Brain pericyte (primary cell): ENCODE measurements at places on chromosomes 4 and X.

DNA sequence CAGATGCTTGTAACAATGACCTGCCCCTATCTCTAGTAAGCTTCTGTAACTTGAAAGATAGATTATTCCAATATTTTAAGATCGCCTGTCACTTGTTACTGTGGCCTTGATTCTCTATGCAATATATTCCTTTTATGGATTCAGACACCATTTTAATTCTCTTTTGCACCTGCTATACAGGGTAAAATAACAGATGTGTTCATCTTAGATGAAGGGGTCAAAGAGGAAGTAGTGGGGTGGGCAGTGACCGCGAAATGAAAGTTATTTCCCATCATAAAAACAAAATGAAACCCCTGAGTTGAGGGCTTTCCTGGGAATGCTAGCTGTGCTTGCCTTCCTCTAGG is 175.9 kb downstream of the TSPAN5 start:
- no peak for DNase-seq

DNA sequence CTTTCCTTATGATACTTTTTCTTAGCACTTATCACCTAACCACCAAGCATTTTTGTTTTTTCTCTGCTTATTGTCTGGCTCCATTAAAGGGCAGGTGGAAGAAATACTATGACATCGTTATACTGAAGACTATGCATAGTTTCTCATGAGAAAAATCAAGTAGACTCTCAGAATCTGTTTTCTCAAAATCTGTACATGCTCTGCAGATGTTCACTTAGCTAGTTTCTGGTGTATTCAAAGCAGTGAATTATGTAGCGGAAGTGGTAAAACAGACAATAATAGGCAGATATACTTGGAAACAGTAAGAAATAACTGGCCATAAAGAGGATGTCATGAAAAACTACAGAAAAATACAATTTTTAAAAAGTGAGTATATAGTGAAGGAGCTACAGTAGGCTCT is 146.0 kb downstream of the STIM2 start:
- DNase-seq, result no peak

- peak; percentile 70 for DNase-seq
Observed at GRCh38 chr4:102623622-102624021, 122.5 kb downstream of the NFKB1 start.

DNA sequence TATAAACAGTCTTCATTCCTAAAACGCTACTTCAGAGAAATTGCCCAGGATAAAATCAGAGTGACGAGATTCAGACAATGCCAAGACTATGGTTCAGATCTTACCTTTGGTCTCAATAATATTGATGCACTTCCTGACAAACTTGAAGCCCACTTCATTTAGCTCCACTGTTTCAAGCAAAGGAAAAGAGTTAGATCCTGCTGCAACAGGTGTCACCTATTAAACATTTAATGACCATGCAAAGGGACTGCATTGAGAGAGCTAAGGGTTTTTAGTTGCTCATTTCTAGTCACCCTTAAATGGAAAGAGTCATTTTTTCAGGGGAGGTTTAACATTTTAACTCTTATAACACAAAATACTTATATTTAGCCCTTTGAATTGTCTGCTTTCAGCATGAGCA is 239.5 kb downstream of the OPHN1 start:
- no peak for DNase-seq

- DNase-seq, result no peak
Observed at GRCh38 chrX:84710611-84711010, 208.4 kb upstream of the HDX start.

DNA sequence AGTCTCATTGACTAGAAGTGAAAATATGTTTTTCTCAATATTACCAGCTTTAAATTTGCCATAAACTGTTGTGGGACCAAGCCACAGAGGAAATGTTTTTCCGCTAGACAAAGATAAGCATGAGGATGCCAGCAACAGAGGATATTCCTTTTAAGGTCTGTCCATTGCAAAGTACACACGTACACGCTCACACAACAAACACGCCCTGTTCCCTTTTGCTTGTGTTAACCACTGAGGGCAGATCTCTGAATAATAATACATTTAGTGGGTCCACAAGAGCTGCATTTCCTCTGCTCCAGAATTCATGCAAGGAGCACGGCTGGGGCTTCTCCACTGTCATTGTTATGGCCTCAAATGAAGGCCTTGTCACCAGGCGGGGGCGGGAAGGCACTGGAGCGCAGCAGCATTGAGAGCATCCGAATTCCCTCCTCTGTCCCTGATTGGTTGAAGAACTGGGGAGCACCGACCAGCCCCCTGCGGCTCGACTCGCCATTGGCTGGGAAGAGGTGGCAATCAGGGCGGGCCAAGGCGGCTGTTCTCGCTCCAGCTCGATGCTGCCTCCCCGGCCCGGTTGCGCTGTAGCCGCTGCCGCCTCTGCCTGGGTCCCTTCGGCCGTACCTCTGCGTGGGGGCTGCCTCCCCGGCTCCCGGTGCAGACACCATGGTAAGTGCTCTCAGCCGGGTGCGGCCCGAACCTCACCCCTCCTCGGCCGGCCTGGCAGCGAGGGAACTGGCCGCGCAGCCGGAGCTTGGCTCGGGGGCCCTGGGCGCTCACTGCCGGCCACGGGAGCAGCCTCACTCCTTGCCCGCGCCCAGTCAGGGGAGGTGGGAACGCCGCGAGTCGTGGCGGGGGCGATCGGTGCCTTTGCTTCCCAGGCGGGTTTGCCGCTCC is at the start of gene GUCY1B1:
Gene GUCY1B1, plus strand, starts transcription at position 541 of the 891 bp plus-strand sequence. Its CDS starts 120 bp downstream, at position 661.
- DNase-seq, result peak; percentile 72

GRCh38 chr4:137572163-137572562 is 39.9 kb upstream of the PCDH18 start:
- DNase-seq, result no peak

- DNase-seq, result peak; percentile 5
Observed at GRCh38 chr4:135917011-135917410, 1615.3 kb downstream of the PCDH18 start.

GRCh38 chr4:180923486-180923885 is 1319.7 kb upstream of the TENM3 start:
- no peak for DNase-seq
